ENCODE measurements at places on chromosomes 4 and X.

DNA sequence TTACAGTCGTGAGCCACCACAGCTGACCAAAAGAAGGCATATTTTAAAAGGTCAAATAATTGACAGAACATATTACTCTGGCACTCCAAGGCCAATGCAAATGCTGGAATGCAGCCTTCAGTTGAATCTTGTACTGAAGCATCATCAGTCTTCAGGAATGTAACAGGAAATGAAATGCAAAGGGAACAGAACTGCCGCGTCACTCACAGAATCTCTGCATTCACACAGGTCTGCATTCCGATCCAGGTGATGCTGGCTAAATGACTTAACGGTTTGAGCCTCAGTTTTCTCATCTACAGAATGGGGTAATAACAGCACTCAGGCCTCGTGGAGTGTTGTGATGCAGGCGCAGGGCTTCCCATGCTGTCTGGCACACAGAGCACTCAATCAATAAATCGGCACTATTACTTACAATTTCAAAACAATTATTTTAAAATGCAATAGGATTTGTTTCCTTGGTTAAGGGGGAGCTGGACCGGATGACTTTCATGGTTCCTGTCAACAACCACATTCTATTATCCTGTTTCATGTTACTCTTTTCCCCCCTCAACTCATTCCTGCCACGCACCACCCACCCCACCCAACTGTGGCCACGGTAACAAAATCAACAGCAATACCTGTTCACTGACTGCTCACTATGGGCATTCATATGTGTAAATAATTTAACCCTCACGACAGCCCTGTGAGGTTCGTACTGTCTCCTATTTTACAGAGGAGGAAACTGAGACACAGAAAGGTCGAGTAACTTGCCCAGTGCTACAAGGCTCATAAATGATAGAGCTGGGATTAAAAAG, 32.4 kb downstream of the IGFBP7 start:
- DNase-seq = peak; percentile 84

DNA sequence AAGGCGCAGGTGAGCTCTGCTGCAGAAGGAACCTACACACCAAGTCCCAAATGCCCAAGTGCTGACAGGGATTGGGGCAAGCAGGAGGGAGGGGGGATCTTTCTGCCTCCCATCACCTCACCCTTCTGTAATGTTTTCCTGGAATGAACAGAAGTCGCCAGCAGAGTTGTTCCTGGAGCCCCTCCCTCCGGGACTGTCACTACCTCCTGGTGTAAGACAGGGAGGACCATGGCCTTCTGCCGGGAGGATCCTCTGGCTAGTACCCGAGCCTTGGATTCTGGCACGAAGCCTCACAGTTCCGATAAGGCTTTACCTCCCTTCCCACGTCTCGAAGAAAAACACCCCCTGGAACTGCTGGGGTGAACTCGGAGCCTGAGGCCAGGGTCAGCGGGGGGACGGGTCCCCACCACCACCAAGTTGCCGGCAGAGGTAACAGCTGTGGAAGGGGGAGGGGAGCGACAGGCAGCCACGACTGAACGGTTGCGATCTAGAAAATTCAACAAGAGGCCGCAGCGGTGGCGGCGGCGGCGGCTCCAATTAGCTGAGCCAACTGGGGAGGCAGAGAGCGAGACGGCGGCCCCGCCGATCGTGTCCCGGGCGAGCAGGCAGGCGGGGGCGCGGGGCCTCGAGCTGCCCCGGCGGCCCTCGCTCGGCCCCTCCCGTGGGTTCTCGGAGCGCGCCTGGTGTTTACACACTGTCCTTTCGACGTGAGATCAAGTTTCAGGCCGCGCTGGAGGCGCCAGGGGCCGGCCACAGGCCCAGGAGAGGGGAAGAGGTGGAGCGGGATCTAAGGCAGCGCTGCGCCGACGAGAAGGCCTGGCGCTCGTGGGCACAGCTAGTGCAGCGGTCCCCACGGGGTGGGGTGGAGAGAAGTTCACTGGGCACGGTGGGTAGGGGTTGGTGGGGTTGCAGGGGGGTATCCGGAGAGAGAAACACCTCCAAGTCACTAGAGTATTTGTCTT, 53.7 kb upstream of the BCOR start:
- peak; percentile 28 for DNase-seq

- no peak for DNase-seq
Measured at GRCh38 chr4:108042927-108043326, 53.2 kb downstream of the HADH start.

- DNase-seq = no peak
Measured at GRCh38 chr4:83237591-83237990, 47.0 kb downstream of the COQ2 start.

- peak; percentile 14 for DNase-seq
Measured at GRCh38 chrX:40012039-40012867, 85.5 kb downstream of the BCOR start.

GRCh38 chr4:186746581-186746980, 22.9 kb upstream of the FAT1 start:
- no peak for DNase-seq

All from GM23338 (cell line).